Activated CD4-positive, alpha-beta T cell treated with anti-CD3 and anti-CD28 coated beads, Interleukin-10, Interleukin-2, amounts not matched to agents 100 ng/mL and 50 ng/mL, durations not matched to agents 16 hours and 8 hours (primary cell): ENCODE measurements at places on chromosomes 16 and 17.

- no peak for DNase-seq
Observed at GRCh38 chr16:58417600-58417999, 25.3 kb downstream of the GINS3 start.

DNA sequence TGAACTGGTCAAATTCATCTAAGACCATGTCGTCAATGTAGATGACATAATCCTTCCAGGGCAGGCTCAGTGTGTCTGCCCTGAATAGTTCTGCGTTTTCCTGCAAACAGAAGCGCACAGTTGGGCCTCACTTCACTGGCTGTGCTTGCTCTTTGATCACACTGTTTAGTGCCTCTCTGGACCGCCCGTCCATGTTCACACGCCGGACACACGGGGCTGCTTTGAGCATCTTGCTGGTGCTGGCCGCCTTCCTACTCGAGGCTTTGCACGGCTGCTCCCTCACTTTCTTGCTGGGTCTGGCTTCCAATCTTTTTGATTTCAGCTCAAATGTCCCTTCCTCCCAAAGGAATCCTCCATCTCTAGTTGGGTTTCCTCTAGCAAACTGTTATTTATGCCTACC lies 37.4 kb downstream of the DNAH17 start:
- DNase-seq: no peak

GRCh38 chr16:69243479-69243878 lies 56.5 kb downstream of the SNTB2 start:
- no peak for DNase-seq

DNA sequence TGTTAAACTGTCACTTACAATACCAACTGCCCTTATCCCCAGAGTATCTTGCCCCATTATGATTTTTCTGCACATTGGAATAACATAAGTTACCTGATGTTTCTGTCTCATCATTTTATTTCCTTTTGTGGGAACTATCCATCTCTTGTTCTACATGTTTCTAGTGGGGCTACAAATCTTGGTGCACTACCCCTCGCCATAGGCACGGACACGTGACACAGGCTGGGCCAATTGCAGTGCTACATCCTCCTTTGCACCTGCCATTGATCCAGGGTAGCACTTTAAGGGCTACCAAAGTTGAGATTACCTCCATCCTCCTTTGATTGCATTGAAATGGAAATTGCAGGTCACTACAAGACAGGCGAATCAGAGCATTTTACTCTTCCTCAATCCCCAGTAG lies 14.2 kb upstream of the SYT17 start:
- peak; percentile 9 for DNase-seq

DNA sequence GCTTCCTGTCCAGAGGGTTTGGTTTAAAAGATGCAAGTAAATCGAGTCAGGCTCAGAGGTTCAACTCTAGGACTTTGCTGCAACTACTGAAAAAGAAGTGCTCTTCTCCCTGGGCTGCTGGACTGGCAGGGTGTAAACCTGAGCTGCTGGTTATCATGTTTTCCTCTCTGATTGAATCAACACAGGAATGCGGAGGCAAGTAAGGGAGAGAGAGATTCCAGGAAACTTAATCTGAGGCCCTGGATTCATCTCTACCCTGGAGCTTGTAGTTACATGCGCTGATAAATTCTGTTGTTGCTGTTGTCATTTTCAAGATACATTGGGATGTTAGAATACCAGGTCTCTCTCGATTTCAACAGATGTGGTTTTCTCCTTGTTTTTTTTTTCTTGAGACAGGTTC lies 8.2 kb upstream of the HS3ST3A1 start:
- no peak for DNase-seq

DNA sequence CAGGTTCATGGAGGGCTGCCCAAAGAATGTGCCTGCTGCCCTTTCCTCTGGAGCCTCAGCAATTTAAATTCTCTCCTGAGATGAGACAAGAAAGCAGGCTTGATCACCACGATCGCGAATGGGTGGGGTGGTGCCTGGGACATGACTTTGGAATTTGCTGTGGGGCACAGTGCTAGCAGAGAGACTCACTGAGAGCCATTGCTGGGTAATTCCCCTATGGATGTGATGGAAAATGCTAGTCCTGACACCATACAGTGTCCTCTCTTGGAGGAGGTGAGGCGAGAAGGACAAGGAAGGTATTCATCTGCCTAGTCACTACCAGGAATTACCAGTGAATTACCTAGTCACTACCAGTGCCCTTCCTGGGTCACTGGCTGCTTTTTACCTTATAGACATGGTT lies 15.5 kb downstream of the FAM20A start:
- DNase-seq: no peak

DNA sequence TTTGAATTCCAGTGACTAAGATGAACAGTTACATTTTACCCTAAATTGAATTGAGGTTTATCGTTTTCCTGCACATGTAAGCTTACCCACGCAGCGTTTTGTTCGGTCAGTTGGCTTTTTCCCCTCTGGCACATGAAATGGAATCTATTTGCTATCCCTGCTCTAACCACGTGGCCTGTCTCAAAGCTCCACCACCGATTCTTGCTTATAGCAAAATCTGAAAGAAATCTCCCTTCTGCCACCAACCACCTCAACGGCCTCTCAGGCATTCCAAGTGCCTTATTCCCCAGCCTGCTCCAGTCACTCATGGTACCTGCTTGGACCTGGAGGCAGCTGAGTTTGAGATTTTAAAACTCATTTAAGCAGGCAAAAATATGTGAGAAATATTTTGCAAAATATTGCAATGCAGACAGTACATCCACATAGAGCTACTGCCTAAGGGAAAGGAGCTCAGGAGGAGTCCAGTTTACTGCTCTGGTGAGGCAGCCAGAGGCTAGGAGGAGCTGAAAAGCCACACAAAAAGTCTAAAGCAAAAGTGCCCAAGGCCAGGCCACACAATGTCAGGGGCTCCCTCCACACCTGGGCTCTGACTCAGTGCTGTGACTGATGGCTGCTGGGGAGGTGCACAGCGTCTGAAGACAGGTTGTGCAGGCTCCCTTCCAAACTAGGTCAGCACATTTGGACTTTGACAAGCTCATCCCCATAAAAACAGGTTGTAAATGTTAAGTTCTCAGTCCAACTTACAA lies 26.4 kb downstream of the ARHGAP17 start:
- DNase-seq: no peak

DNA sequence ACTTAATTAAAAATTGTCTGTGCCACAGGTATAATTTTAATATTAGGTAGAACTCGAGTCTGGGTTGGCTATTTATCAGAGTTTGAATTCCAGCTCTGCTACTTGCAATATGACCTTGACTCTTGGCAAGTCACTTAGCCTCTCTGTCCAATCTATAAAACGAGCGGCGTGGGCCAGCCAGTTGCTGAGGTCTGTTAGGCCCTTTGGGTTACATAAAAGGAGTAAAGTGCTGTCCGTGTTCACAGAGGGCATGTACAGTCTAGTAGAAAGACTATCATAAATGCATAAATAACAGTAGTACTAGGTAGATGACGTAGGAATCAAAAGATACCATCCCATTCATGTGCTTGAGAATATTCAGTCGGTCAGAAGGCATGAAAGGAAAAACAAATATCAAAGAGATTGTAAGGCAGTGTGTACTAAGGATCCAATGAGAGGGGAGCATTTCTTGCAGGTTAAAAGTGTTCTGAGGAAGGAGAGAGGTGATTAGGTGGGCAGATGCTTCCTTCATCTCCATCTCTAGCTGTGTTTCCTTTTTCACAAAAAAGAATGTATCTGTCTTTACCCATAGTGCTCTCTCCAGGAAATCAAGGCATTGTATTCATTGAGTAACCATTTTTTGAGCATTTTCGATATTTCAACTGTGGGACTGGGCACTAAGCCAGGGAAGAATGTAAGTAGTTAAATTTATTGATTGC lies 2.4 kb downstream of the TNRC6A start:
- DNase-seq: no peak

DNA sequence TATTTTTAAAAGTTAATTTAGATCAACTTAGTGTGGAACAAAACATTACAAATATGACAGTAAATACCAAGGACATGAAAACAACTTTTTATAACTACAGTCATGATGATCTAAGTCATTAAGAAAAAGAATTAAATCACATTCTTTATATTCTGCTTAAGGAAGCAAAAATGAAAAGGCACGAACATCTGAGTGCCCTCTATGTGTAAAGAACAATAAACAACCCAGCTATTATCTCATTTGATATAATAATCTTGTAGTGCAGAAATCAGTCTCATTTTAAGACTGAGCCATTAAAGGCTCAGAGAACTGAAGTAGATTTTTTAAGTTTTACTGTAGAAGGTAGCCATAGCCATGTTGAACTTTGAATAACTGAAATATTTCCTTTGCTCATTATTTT lies 13.4 kb downstream of the MYO1D start:
- DNase-seq: no peak

- peak; percentile 79 for DNase-seq
Observed at GRCh38 chr17:77391668-77392375, 251.1 kb downstream of the SEC14L1 start.

- no peak for DNase-seq
Observed at GRCh38 chr17:11140043-11140442, 101.0 kb upstream of the SHISA6 start.

DNA sequence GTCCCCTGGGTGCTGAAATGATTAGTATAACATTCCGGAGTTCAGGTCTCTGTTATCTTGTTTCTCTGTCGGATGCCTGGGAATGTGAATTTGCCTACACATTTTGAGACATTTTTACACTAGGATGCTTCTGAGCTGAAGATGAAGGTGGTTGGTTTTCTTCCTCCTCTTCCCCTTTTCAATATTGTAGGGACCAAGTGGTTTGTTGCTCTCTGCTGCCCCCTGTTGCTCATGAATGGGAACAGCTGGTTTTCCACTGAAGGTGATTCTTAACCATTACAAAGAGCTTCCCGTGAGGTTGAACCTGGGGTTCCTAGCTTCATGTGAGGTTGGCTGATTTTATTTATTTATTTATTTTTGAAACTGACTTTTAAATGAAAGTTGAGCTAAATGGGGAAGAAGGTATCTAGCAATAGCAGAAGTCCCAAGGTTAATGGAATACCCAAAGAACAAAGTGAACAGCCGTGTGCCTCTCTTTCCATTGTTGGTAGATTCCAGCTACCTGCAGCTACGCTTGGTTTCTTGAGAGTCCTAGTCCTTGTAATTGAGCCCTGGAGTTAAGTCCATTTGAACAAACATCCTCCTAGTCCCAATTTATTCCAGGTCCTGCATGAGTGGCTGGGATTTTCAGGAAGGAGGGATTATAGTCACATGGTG lies 983.9 kb upstream of the EEF2KMT start:
- DNase-seq: peak; percentile 29

GRCh38 chr16:50195756-50196155 lies 42.6 kb downstream of the TENT4B start:
- DNase-seq: no peak

DNA sequence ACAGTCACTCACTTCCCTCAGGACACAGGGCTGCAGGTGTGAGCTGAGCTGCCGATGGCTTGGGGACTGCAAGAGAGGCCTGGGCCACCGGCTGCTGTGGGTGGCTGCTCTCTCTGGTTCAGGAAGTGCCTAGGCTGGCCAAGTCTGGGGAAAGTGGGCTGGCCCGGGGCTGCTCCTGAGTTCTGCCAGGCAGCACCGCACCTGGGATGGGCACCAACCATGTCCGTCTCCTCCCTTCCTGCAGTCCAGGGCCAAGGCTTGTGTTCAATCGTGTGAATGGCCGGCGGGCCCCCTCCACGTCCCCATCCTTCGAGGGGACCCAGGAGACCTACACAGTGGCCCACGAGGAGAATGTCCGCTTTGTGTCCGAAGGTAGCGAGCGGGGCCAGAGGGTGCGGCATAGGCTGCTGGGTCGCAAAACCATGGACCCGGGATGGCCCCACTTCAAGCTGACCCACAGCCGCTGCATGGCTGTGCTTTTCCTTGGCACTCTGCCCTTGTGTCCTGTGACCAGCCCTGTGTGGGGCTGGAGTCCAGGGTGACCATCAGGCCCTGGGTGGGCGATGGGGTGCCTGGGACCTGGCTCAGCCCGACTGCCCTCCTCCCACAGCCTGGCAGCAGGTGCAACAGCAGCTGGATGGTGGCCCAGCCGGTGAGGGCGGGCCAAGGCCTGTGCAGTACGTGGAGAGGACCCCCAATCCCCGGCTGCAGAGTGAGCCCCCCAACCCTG lies 1.8 kb upstream of the WDR90 start:
- DNase-seq: no peak

GRCh38 chr16:81601008-81601428 lies 156.4 kb downstream of the CMIP start:
- DNase-seq: no peak

- DNase-seq: no peak
Observed at GRCh38 chr17:3890082-3890877, 2.6 kb downstream of the CAMKK1 start.

- no peak for DNase-seq
Observed at GRCh38 chr17:36464765-36465088, 21.8 kb upstream of the ZNHIT3 start.

DNA sequence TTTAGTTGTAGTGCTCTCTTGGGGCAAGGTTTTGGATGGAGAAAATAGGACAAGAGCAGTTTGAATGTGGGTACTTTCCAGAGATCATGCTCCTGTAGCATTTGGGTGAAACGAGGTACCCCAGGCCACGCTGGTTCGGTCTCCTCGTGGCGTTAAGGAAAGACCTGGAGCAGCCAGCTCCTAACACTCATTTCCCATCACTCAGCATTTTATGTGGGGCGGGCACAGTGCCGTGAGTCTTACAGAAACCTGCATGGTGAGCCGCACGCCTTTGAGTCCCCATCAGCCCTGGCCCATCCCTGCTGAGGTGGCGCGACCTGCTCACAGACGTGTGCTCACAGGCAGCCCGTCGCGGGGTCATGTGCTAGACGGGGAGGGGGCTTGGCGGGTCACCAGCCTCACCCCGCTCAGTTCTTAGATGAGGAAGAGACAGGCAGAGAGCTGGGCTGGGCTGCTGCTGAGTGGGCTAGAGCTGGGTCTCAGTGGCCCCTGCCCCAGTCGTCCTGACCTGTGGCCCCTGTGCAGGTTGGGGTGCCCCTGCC lies 37.3 kb downstream of the TBCD start:
- no peak for DNase-seq

- no peak for DNase-seq
Observed at GRCh38 chr16:29708917-29709600, 30.1 kb downstream of the QPRT start.

GRCh38 chr16:86883583-86884389 lies 305.4 kb downstream of the FOXL1 start:
- DNase-seq: no peak

DNA sequence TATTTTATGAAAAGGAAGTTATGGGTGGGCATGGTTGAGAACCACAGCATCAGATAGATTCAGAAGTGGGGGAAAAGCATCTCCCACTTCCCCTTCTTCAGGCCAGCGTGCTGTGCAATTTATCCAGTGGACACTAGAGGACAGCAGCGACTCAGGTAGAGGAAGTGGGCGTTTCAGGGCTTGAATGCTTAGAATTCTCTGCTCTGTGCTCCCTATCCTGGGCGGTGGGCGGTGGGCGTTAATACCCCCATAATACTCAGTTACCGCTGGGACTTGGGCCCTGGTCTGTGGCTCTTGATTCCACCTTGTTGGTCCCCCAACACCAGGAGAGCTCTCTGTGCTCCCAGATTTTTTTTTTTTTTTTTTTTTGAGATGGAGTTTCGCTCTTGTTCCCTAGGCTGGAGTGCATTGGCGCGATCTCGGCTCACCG lies 3.7 kb upstream of the LYZL6 start:
- DNase-seq: peak; percentile 65

GRCh38 chr17:34399725-34400124 lies 36.7 kb upstream of the CCL1 start:
- no peak for DNase-seq
